AG08395 (cell line): ENCODE measurements at places on chromosomes 1 and 21.

DNA sequence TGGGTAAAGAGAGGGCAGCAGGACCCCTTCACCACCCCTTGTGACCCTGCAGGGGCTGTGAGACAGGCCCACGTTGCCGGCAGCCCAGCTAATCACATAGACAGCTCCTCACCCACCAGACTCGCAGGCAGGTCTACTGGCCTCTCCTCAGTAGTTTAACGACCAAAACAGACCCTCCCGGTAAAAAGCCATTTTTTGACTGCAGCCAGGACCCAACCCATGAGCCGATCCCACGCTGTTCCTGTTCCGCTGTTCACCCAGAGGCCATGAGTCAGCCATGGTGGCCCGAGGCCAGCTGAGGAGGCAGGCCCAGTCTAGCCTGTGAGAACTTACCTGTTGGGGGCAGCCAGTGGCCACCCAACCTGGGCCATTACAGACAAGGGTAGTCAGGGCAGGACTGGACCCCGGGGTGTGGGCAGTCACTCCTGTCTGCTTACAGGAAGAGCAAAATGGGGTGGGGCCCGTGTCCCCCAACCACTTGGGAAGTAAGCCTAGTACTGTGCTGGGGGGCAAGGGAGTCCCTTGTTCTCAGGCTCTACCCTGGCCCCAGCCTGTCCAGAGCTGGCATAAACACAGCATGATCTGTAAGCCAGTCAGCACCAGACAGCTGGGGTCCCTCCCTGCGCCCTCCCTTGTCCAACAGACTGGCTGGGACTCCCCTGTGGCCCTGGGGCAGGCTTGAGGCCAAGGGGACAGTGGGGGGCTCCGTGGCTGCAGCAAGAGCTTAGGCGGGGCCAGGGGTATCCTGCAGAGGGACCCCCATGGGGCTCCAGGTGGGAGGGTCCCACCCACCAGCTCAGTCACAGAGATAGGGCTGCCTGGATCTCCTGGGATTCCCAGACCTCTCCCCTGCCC, 61.9 kb downstream of the WNT9A start:
- peak; percentile 76 for DNase-seq

DNA sequence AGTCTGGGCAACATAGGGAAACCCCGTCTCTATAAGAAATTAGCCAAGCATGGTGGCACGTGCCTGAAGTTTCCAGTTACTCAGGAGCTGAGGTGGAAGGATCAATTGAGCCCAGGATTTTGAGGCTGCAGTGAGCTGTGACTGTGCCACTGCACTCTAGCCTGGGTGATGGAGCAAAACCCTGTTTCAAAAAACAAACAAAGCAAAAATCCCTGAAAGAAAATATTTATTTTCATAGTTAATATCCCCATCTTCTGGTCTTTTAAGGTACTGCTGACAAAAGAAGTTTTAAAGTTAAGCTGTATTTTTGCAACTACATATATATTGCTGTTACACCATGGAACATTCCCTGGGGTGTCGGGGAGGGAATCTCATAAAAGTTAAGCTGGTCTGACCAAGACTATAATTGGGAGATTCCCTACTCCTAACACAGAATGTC, 26.0 kb downstream of the VAMP4 start:
- DNase-seq = peak; percentile 5

DNA sequence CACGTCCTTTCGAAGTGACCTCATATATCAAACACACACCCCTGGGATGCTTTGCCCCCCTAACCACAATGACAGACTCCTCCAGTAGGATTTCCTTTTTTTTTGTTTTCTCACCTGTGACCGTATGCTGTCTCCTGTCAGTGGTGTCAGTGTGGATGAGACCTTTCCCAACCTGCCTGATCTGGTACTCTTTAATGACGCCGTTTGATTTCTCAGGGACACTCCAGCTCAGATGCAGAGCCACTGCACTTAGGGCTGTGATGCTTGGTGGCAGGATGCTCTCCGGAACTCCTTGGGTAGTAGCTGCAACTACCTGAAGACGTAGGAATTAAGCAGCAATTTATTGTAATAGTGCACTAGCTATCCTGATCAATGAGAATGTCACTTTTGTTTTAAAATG, 212.6 kb downstream of the KCTD3 start:
- DNase-seq = no peak

DNA sequence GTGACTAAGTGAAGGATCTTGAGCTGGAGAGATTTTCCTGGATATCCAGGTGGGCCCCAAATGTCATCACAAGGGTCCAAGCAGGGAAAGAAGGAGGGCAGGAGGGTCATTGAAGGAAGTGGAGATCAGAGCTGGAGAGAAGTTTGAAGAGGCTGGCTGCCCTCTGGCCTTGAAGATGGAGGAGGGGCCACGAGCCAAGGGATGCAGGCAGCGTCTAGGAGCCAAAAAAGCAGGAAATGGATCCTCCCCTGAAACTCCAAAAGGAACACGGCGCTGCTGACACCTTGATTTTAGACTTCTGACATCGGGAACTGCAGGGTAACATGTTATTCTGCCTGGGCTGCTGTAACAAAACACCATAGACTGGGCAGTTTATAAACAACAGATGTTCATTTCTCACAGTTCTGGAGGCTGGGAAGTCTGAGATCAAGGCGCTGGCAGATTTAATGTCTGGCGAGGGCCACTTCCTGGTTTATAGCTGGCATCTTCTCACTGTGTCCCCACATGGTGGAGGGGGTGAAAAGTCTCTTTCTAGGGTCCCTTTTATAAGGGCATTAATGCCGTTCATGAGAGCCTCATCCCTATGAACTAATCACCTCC, 28.8 kb upstream of the ZBTB21 start:
- peak; percentile 7 for DNase-seq

DNA sequence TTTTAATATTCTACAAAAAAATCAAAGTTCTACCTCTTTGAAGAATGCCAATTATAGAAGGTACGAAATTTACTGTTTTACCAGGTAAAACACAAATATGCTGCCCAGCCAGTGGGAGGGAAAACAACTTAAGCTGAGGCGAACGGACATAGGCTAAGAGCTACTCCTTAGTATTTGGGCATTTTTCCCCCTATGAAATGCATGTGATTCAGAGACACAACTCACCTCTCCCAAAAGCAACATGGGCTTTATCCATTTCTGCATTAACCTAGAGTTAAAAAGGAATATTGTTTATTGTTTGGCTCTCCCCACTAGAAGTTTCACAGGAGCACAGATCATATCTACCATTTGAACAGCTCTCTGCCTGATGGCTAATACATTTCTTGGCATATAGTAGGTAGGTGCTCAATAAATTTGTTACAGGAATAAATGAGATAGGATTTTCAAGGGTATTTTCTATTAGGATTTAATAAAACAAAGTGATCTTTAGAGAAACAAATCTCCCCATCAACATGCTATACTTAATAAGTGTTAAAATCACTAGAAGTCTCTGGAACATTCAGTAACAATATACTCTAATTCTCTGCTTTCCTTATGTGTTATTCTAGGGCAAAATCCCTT, 2.4 kb upstream of the SORT1 start:
- no peak for DNase-seq

DNA sequence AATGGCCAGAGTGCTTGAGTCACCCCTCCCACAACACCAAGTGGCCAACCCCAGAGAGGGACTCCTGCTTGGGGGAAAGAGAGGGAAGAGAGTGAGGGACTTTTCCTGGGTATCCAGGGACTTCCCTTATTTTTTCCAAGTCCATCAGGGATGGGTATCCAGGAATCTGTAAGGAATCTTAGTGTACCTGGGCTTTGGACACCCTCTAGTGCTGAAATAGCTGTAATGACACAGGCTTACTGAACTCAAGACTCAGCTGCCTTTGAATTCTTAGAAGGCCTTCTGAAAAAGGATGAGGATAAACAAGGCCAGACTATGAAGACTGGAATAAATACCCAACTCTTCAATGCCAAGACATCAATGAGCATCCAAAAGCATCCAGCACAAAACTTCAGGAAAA, 12.0 kb downstream of the TSHB start:
- no peak for DNase-seq

DNA sequence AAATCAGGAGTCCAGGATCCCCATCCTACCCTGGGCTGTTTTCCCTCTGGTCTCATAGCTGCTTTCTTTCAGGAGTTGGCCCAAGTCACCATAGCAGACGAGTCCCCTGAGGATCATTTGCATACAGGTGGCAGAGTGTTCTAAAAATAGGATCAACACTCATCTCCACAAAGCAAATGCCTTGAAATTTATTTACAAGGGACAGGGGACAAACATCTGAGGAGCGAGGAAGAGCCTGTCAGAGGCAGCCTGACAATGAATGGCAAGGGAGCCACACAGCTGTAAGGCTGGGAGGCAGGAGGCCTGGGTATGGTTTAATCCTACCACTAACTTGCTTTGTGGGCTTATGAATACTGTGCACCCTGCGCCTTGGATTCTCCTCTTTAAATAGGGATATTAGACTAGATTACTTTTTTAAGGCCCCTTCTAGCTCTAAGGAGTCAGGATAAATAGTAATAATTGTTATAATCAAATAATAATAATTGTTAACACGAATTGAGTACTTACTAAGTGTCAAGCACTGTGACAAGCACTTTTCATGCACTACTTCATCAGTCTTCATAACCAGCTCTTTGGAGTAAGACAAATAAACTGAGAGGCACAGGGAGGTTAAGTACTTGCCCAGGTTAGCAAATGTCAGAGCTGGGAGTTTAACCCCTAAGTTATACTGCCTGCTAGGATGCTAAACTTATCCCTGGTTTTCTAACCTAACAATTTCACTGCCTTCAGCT, 34.5 kb downstream of the RAB3B start:
- no peak for DNase-seq

DNA sequence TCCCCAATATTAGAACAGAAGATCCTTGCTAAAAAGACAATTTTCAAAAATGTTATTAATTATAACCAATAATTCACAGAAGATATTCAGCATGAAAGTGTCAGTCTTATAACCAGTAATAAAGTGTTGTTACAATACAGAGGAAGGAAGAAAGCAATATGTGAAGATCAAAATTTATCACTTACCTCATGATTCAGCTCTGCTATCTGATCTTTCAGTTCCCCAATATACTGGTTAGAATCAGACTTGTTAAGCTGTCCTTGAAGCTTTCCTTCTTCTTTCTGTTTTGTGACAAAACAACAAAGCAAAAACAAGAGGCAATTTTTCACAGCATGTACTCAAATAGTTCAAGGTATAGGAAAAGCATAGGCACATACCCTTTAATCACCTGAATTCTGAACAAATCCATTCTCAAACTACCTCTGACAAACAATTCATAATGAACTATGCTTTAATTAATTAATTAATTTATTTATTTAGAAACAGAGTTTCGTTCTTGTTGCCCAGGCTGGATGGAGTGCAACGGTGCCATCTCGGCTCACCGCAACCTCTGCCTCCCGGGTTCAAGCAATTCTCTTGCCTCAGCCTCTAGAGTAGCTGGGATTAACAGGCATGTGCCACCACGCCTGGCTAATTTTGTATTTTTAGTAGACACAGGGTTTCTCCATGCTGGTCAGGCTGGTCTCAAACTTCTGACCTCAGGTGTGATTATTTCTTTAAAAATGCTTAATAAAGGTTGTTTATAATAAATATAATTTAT, 76.9 kb upstream of the GFI1 start:
- no peak for DNase-seq

DNA sequence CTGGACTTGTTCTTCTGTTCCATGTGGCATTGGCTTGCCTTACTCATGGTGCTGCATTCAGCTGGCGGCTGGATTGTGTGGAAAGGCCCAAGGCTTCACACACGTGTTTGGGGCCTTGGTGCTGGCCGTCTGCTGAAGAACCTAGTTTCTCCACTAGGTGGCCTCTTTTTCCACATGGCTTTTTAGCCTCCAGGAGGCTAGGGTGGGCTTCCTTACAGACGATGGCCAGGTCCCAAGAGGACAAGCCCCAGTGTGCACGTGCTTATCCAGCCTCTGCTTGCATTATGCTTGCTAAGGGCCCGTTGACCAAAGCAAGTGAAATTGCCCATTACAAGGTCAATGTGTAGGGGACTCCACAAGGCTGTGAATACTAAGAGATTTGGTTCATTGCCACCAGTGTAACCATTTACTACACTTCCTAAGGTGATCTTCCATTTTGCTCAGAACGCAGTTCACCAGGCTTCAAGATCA, 47.5 kb upstream of the FOXO6 start:
- no peak for DNase-seq

GRCh38 chr1:207284209-207284897, 37.1 kb upstream of the CD55 start:
- no peak for DNase-seq

GRCh38 chr1:85128316-85128715, 72.5 kb downstream of the SYDE2 start:
- peak; percentile 49 for DNase-seq

GRCh38 chr1:218473522-218473921, 128.4 kb downstream of the TGFB2 start:
- DNase-seq = no peak

DNA sequence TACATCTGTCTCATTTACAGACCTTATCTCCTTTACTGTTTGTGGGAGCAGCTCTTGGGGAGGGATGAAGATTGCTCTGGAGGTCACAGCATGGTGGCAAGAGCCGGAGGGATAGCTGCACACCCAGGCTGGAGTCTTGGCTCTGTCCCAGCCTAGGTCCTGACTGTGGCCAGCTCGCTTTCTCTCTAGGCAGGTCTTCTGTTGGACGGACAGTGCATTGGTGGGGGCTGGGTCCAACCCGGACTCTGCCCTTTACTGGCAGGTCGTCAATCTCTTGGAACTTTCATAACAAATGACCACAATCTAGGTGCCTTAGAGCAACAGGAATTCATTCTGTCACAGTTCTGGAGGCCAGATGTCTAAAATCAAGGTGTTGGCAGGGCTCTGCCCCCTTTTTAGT, 319.8 kb upstream of the C1orf174 start:
- no peak for DNase-seq

GRCh38 chr1:70737125-70737524, 310.5 kb downstream of the PTGER3 start:
- no peak for DNase-seq

GRCh38 chr1:41362357-41362721, 1.1 kb downstream of the FOXO6 start:
- no peak for DNase-seq

- DNase-seq = peak; percentile 79
These were observed 35.8 kb downstream of the SLC2A1 start for GRCh38 chr1:42922687-42923366.

DNA sequence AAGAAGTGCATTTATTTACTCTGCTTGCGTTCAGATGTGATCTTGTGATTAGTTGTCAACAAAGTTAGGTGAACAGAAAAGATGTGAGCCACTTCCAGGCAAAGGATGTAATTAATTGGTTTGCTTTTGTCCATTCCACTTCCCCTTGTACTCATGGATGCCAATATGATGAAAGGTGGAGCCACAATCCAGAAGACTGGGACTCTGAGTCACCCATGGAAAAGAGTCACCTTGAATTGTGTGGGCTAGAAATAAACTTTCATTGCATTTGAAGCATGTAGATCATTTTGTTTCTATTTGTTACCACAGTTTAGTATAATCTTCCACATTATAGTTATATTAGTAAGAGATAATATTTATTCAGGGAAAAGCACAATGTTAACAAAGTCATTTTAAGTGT, 684.2 kb downstream of the LTN1 start:
- no peak for DNase-seq

GRCh38 chr21:16079830-16080229, 350.0 kb downstream of the USP25 start:
- no peak for DNase-seq

GRCh38 chr1:235078480-235079381, 49.9 kb downstream of the TOMM20 start:
- peak; percentile 65 for DNase-seq
